Amniotic epithelial cell (primary cell): ENCODE measurements at places on chromosomes 3 and 15.

DNA sequence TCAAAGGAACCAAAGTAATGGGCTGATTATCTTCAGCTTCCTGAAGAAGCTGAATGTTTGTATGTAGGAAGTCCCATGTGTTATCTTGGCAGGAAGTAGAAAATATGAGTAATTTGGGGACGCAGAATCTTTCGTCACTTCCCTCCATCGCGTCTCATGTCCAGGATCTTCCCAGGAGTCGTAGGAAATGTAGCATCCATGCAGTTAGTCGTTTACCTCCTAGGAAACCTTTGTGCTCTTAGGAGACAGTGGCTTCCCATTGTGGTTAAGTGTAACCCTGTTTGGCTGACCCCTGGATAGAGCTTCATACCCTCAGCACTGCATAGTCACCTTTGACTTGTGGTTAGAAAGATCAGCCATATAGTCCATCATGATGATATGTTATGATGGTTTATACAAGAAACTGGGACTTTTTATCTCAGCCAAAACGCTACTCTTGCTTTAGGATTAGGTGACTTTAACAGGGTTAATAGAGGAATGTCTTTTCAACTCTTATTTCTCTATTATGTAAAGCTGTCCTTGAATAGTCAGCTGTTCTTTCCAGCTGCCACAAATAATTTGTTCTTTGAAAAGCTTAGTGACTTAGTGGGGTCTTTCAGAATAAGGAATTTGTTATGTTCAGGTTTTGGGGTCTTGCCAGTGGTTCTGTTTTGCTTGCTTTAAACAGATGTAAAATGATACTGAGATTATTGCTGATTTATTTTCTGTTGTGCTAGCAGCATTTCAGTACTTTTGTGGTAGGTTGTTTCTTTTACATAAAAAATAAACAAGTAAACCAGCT, 92.2 kb downstream of the KLHL25 start:
- DNase-seq, result peak; percentile 83

- no peak for DNase-seq
These were observed 11.4 kb downstream of the KCNAB1 start for GRCh38 chr3:156131799-156132198.

- no peak for DNase-seq
These were observed 143.3 kb downstream of the CHDH start for GRCh38 chr3:53702776-53703530.

DNA sequence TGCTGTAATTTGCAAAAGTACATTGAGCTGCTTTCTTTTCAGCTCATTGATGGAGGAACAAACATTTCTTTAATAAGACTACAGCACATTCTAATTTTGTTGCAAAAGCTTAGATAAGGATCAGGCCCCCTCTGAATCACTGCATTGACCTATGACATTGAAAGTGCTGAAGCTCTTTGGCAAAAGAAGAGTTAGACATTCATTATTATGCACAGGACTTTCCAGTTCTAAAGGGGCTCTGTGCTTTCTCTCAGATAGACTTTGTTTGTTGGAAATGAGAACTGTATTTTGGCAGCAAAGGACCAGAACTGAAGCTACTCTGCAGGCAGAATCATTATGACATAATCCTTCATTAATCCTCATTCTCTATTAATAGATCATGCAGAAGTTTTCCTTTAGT, 252.9 kb upstream of the SOX2 start:
- DNase-seq, result no peak

- DNase-seq, result no peak
These were observed 133.0 kb downstream of the FBLN2 start for GRCh38 chr3:13681931-13682330.

- DNase-seq, result peak; percentile 47
These were observed 11.1 kb downstream of the LRCH3 start for GRCh38 chr3:197801891-197802778.

GRCh38 chr15:29888646-29889045, 66.4 kb upstream of the TJP1 start:
- DNase-seq, result peak; percentile 67

GRCh38 chr3:195195321-195196209, 75.4 kb downstream of the XXYLT1 start:
- DNase-seq, result no peak
